CD14-positive monocyte (primary cell): ENCODE measurements at places on chromosomes 2 and 18.

- no peak for DNase-seq
Measured at GRCh38 chr2:219744066-219744465, 116.6 kb downstream of the SLC4A3 start.

- no peak for DNase-seq
Measured at GRCh38 chr2:70118798-70119454, 31.6 kb downstream of the PCBP1 start.

DNA sequence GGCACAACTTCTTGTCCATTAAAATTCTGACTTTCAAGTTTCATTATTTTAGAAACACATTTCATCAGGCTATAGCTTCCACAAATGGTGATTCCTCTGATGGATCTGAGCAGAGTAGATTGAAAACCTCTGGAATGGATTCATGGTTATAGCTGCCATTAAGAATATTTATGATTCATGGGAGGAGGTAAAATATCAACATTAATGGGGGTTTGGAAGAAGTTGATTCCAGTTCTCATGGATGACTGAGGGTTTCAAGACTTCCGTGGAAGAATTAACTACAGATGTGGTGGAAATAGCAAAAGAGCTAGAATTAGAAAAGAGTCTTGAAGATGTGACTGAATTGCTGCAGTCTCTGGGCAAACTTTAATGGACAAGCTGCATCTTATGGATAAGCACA, 797.4 kb downstream of the SUCLG1 start:
- no peak for DNase-seq

DNA sequence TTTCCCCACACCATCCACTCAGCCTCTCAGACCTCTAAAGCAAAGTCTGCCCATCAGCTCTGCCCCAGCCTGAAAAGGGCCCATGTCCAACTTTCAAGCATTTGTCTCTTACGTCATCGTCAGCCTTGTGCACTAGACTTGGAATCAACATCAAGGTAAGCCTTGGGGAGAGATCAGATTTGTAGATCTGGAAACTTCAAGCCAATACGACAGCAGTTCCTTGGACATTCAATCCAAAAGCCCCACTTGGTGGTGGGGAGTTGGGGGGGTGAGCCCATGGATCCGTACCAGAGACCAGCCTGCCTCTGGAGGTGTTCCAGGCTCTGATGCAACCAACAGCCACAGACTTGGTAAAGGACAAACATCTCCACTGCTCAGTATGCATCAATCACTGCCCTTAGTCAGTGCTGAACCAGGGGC, 206.8 kb upstream of the MEIS1 start:
- no peak for DNase-seq

- DNase-seq, result no peak
Measured at GRCh38 chr2:238945433-238946150, 97.7 kb downstream of the TWIST2 start.

GRCh38 chr2:219402665-219403515, 15.2 kb upstream of the DNPEP start:
- DNase-seq, result peak; percentile 71

- no peak for DNase-seq
Measured at GRCh38 chr2:23617811-23618215, 232.8 kb downstream of the KLHL29 start.

GRCh38 chr2:138298900-138299299, 202.7 kb upstream of the SPOPL start:
- no peak for DNase-seq

DNA sequence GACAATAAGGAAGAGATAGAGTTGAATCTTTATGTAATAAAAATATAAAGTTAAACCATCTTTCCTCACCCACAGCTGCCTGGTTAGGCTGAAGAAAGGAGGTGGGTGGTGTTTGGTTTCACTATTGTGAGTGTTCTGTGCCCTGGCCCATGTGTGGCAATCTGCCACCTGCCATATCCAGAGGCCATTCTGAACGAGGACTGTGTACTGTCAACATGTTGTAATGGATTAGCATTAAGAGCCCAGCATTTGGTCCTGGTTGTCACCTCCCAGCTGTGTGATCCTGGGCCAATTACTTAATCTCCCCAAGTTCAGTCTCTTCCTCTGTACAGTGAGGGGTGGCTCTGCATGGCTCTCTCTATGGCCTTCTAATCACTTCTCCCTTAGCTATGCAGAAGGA, 118.2 kb upstream of the SEC11C start:
- DNase-seq, result no peak

DNA sequence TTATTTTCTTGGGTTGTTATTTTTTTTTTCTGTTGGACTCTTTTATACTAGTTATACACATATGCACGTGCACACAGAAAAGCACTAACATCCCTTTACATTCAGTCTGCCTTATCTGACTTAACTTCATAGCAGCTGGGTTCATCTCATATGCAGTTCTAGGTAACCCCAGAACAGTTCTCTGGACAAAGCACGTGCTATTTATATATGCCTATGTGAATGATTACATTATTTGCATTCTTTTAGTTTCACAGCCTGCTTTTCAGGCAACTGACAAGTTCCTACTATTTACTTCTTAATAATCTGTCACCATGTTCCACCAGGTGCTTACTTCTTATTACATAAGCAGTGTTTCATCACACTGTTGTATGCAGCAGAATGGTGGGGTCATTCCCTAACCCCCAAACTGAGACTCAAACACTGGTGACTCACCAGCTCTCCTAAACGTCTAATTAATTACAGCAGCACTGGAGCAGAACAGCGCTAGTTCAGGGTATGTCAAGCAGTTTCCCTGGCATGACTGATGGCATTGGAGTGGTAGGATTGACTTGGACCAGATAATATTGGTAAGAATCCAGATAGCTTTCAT, 372.8 kb downstream of the CLIP4 start:
- DNase-seq, result no peak

- no peak for DNase-seq
Measured at GRCh38 chr18:22195052-22195451, 25.7 kb downstream of the GATA6 start.

DNA sequence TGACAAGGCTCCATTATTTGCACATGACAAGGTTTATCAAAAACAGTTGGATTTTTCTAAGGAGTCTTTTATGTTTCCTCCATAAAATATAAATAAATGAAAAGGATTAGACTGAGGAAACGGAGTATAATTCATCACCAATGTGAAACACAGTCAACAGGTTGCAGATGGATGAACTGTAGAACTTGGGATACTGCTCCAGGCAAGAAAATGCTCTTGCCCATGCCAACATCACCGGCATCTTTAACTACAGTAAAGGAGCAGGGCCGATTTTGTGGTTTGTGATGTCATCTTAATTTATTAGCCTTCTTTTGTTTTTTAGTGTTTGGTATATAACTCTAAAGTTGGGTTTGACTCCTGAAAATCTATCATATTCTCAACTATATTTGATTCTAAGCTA, 577.3 kb downstream of the EPHA4 start:
- DNase-seq, result no peak

DNA sequence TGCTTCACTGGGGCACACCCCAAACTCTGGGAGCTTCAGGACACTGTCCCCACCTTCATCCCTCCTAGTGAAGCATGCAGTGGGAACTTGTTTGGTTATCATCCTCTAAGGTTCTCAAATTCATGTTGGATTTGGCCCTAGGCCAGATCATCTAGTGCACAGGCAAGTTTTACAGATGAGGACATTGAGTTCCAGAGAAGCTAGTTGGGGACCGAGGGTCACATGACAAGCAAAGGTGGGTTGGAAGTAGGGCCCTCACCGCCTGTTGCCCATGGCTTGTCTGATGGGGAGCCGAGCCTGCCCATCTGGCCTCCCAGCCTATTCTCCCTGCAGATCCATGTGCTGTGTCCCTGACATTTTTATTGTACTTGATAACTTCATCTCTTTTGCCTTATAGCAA, 2.8 kb downstream of the PRKCE start:
- no peak for DNase-seq

- peak; percentile 31 for DNase-seq
Measured at GRCh38 chr2:203453858-203454451, 81.1 kb downstream of the RAPH1 start.

DNA sequence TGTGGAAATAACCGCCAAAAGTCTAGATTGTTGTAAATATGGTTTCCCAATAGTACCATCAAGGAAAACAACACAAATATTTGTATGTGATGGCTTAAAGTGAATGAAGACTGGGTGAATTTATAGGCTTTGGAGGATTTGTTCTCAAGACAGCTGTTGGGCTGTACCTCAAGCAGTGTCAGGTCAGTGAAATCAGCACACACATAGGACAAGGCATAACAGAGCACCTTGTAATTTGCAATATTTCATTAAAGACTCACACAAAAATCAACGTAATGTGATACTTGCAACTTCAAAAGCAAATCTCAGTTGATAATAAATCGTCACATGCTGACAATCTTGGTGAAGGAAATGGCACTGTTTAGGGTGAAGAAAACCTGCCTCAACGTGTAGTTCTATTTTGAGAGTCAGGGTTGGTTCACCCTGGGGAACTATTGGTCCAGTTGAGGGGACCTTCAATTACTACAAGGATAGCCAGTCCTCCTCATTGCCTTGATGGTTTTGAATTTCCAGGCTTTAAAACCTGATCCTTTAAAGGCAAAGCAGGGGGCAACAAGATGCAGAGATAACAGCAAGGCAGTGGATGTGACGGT, 126.8 kb upstream of the ST6GAL2 start:
- DNase-seq, result no peak

DNA sequence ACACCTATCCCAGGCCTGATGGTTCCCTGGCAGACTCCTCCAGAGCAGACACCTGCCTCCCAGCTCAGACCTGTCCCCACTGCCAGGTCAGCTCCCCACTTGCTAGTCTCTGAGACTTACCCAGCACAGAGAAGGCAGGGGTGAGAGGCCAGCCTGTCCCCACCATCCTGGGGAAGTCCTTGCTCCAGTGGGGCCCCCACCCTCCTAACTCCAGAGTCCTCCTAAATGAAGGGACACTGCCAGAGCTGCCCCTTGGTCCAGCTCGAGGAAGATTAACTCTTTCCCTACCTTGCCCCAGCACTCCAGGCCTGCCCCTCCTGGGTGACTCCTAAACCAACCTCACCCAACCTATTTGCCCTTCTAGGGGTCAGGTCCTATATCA, 30.4 kb upstream of the TNS1 start:
- no peak for DNase-seq

DNA sequence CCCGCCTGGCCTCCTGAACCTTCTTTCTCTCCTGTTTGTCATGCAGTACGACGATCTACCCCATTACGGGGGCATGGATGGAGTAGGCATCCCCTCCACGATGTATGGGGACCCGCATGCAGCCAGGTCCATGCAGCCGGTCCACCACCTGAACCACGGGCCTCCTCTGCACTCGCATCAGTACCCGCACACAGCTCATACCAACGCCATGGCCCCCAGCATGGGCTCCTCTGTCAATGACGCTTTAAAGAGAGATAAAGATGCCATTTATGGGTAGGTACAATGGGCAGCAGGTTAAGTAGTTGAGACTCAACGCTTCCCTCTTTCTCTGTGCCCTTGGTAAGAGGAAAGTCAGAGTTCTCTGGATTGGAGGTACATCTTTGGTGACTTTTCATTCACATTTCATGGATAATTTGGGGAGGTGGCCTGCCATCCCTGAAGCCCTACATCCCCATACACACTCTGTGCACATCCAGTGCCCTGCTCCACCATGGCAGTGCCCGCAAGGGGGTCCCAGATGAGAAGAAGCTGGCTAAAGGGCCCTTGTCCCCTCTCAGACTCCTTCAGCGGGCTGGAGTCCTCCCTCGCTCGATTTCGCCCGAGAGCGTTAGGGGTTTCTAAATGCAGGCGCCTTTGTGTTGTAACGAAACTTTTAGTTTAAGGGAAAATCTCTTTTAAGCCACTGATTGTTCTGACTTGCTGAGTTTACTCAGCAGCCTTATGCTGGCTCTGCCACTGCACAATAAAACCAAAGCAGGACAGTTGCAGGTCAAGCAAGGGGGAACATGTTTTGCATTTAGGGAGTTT, 3.0 kb downstream of the MEIS1 start:
- DNase-seq, result no peak

DNA sequence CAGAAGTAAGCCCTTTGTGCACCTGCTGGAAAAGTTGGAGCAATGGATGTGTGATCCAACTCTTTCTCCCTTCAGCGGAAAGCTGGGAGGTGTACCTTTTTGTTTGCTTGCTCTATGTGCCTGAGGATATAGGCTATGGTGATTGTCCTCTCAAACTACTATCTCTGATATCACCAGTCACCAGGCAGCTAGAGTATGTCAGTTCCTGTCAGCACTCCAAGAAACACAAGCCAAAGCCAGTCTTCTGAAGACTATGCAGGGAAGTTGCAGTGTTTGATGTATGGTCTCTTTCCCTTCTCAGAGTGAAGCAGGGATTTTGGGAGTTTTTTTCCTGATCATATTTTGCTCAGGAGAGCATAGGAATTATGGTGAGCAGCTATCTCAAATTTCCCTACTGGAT, 146.4 kb downstream of the PTH2R start:
- no peak for DNase-seq

DNA sequence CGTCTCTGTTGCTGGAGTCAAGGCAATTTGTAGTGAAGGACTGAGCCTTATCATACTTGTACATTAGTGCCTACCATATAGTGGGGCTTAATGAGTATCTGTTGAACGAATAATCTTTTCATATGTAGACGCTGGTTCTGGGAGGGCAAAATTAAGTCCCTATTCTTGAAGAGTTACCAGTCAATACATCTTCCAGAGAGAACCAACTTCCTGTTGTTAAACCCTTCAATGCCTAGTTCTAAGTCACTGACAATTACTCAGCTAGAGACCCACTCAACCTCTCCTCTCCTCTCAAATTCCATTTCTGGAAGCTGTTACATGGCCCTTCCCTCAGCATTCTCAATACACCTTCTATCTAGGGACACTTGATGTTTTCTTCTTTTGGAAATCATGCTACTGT, 1.1 kb upstream of the MOB4 start:
- peak; percentile 32 for DNase-seq

DNA sequence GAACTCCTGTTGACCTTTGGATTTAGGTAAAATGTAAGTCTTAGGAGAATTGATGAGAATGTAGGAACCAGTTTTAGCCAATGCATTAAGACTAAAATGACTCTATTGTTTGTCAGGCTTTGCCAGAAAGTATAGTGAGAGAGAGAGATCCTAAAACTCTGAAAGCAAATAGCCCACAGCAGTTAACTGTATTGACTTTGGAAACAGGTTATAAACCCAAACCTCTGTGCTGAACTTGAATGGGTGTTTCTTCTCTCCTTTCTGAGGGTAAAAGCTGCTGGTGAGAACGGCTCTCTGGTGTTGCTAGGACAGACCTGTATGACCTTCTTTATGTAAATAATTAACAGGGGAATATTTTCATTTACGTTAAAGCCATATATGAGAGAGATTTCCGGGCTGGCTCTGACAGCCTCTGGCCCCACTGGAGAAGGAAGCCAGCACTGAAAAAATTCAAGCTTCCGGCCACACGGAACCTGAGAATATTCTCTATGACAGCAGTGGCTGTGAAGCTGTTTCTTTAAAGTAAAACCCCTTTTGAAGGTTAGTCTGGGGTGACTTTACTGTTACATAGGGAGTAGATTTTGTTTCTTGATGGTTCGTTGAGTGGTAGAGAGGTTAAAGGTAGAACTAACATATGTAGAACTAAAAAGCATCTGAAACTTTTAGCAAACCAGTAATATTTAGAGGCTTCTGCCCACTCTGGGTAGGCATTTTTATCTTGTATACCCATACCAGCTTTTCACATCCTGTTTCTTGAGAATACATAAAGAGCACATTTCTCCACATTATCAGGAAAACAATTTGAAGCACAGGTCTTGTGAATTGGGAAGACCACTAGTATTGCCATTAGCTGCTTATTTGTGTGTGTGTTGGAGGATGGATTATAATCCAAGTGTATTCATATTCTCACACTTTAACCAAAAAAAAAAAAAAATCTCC, 123.8 kb downstream of the SPTBN1 start:
- no peak for DNase-seq

- no peak for DNase-seq
Measured at GRCh38 chr2:1625281-1626001, 118.9 kb downstream of the PXDN start.
